Activated effector memory CD4-positive, alpha-beta T cell treated with Interleukin-2 at 50 U/mL for 16 hours (primary cell): ENCODE measurements at places on chromosomes 2 and 18.

- DNase-seq, result no peak
These were observed 585.0 kb upstream of the VRK2 start for GRCh38 chr2:57461624-57462023.

GRCh38 chr2:128591022-128591860, 272.6 kb upstream of the HS6ST1 start:
- no peak for DNase-seq

DNA sequence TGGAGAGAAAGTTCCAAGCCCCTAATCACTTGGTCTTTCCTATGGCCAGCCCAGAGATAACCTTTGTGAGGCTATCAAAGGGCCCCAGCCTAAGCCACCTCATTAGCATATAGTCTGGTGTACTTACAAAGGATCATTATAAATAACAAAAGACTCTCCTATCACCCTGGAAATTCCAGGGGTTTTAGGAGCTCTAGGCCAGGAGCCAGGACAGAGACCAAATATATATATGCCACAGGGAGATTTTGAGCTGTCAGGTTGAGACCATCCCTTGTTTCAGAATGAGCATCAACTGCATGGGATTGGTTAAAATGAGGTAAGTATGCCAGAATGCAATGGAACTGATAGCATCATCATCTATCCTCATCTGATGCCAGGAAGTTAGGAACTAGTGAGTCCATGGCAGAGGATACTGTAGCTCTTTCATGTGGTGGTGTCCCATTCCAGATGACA, 32.1 kb upstream of the CHRNA1 start:
- DNase-seq, result no peak

- no peak for DNase-seq
These were observed 48.3 kb upstream of the GULP1 start for GRCh38 chr2:188243381-188243780.

- DNase-seq, result no peak
These were observed 738 bp downstream of the CHST9 start for GRCh38 chr18:27184115-27185024.

DNA sequence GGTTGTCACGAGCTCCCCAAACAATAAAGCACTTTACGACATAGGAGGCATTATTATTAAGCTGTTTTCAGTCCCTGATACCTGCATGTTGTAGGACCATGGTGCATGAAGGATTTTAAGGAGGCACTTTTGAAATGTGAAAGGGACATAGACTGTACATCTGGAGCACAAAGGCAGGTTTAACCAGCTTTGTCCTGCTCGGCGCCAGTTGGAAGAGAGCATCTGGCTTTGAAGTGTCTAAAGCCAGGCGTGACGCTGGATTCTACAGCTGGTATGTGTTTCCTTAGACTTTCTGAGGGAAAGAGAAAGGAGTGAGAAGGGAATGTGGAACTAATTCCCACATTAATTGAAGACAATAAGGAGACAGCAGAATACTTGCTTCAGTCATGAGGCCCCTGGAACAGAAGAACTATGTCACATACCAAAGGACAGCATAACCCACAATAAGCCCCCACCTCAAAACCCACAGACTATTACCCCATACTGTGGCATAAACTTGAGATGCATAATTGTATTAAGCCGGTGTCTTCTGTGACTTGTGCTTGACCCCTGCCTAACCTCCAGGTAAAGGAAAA, 381.0 kb upstream of the MEX3C start:
- DNase-seq, result no peak

- no peak for DNase-seq
These were observed 435.1 kb upstream of the HS6ST1 start for GRCh38 chr2:128753800-128754199.

DNA sequence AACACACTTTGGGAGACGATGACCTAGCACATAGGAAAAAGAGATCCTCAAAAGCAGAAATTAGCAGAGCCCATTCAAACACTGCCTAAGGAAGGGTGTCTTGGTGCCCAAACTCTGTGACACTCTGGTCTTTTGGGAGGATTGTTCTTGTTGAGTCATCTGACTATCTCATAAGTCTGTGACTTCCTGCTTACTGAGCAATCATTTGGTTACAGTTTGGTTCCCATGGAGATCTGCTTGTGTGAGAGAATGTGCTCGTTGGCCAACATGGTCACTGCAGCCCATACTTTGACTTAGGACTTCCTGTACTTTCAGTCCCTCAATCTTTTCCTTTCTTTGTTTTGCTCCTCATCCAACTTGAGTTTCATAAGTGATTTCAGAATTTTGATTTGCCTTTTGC, 602.9 kb downstream of the NYAP2 start:
- no peak for DNase-seq

- no peak for DNase-seq
These were observed 71.7 kb downstream of the PTRHD1 start for GRCh38 chr2:24721470-24721869.

DNA sequence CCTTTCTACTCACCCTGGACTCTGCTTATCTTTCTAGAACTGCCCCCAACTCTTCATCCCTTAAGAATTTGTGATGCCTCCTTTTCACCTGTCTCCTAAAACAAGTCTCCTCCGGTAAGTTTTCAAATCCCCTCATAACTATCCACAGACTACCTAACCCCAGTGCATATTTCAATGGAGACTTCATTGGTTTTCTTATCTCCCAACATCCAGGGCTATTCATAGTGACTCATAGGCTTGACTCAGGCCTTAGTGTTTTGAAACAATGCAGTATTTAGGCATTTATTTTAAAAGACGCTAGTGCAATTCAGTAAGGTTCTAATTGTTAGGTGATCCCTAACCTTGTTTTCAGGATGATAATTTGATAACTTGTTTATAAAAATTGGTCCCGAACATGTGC, 399.2 kb downstream of the CPS1 start:
- DNase-seq, result no peak

DNA sequence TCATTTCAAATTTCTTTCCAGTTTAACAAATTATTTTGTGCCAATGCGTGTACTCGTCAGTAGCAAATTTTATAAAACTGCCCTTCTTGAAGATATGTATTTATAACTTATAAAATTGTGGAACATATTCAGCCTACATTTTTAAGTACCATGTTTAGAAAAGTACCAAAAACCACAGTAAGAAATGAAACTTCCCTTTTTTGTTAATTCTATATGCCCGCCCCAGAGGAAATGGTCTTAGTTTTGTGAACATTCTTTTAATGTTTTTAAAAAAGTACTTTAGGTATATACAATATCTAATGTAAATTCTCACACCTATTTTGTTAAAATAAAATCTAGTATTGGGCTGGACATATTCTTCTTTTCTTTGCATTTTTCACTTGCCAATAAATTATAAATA, 1.2 kb downstream of the UGT1A9 start:
- no peak for DNase-seq

DNA sequence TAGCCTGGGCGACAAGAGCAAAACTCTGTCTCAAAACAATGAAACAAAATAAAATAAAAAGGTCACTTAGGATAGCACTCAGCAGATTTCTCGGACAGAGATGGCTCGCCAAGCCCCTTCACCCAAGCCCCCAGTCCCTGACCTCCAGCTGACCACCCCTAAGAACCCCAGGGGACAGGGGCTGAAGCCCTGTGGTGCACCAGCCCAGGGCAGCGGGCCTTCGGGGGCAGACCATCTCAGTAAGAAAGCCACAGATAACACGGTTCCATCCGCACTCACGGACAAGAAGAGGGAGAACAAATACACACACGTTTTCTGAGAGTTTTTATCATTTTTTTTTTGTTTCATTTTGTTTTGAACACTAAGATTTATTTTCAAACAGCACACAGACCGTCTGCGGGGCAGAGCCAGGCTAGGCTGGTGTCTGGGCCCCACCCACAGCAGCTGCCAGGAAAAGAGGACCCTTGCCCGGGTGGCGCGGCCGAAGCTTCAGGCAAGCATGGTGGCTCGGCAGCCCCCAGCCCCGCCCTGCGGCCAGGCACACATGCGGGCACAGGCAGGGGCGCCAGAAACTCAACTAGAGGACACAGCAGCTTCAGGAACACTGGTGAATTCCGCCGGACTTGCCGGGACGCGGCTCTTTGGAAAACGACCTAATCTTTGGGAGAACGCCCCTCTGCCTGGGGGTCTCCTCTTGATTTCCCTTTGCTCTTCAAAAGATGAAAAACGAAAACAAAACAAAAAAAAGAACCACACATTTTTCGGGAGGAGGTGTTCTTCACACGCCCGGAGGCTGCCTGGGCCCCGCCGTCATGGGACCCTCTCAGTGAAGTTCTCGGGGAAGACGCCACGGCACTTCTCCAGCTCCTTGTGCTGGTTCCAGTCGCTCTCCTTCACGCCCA, 59.0 kb downstream of the BIN1 start:
- DNase-seq, result no peak

- no peak for DNase-seq
These were observed 89.3 kb downstream of the MDH1 start for GRCh38 chr2:63678085-63678484.

DNA sequence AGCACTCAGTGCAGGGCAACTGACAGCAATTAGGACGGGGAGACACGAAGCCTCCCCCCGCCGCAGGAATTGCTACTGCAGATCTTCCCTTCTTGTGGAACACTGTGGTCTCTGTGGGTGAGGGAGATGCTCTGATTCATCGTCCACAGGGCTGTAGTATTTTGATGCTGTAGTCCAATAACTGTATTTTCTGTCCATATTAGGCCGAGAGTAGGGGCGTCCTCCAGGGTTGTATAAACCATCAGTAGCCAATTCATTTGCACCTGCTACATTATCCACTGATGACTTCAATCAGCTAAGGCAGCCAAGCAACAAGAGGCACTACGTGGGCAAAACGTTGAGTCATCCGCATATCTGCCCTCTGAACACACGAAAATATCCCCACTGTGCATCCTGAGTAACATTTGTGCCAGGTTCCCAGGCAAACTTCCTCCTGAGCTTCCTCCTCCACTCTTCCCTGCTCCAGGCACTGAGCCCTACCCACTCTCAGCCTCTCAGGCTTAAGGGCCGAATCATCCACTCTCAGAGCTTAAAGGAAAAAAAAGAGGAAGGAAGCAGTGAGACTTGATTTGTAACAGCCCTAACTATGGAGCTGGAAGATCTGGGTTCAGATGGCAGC, 62.1 kb downstream of the LBH start:
- no peak for DNase-seq

GRCh38 chr2:9286554-9287399, 80.2 kb downstream of the ASAP2 start:
- no peak for DNase-seq

DNA sequence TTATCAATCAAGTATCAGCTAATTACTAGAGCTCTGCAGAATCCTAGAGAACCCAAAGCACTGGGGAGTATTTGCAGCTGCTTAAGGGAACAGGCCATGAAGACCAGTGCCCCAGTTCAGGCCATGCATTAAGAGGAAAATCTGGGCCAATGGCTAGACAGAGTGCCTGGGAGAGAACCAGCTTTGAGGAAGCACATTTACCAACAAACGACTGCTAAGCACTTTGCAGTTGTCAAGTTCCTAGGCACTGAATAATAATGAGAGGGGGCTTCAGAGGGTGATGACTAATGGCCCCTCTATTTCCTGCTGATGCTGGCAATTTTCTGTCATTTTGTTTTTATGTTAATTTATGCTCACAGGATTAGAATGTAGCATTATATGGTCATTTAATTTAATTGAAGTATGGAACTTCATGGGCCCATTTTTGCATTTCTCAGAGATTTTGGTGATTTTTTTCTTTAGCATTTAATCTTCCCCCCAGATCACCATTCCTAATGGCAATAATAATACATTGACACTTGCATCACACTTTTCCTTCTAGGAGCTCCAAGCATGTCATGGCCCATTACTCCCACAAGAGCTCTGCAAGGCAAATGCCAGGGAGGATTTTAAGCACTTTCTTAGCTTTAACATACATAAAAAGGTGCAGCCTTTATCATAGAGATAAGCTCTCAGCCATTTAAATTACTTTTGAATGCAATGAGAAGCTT, 147.7 kb upstream of the SPATS2L start:
- no peak for DNase-seq

GRCh38 chr2:230885463-230886130, 20.9 kb downstream of the ITM2C start:
- DNase-seq, result no peak

DNA sequence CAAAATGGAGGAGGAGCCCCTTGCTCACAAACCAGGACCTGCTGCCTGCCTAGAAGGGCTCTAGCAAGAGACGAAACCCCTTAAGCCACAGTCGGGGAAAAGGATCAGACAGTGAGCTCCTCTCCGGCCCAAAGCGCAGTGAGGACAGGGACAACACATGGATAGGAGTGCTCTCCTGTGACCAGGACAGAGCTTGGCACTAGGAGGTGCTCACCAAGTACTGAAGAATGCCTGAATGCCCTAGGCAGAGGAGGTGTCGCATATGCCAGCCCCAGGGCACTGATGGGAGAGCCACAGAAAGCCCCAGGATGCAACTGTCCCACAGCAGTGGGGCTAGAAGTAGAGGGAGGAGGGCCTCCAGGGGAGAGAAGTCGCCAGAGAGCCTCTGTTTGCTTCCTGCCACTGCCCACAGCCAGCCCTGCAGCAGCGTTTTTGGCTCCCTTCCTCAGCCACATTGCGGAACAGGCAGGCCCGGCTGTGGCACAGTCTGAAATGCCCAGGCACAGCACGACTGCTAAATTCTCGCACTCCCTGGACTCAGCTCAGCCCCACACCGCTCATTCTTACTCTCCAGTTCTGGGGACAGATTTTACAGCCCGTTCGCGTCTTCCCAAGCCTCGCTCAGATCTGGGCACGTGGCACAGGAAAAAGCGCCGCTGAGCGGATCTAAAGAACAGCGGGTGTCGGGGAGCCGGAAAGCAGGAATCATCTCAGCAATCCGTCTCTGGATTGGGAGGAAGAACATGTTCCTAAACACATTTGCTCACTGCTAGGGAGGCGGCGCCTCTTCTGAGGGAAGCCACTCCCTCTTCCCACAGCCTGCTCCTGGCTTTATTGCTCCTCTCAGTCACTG, 98.7 kb upstream of the POU3F3 start:
- DNase-seq, result no peak

DNA sequence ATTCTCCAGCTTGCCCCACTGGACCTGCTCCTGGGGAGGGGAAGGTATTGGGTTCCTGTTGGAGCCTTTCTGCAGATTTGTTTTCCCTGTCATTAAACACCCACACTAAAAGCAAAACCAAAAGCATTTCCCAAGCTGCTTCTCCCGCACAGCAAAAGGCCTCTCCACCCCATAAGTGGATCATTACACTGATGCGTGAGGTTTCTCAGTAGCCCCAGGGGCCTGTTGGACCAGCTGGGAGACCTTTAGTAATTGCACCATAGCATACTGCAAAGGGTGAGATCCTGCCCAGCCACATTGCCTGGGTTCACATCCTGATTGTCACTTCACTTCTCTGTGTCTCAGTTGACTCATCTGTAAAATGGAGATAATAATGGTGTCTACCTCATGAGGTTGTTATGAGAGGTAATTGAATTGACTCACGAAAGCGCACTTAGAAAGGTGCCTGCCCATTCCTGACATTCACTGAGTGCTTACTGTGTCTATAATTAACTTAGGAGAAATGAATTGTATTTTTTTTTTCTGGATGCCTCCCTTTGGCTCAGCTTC, 43.9 kb downstream of the TOGARAM2 start:
- DNase-seq, result no peak

DNA sequence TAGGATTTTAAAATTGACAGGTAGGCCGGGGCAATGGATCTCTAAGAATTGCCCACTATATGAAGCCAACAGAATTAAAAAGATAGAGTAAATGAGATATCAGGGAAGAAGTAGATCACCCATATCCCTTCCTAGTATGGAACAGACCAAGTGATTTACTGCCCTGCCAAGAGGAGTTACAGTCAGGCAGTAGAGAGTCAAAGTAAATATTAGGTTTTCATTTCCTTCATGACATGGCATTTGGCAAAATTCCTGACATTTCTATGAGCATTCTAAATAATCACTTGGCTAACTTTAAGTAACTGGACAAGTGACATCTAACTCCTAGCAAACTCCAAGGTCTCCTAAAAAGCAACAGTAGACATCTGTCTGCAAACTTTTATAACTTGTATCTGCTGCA, 33.5 kb downstream of the GALNT5 start:
- no peak for DNase-seq
